ENCODE measurements at places on chromosomes 6 and 20.

DNA sequence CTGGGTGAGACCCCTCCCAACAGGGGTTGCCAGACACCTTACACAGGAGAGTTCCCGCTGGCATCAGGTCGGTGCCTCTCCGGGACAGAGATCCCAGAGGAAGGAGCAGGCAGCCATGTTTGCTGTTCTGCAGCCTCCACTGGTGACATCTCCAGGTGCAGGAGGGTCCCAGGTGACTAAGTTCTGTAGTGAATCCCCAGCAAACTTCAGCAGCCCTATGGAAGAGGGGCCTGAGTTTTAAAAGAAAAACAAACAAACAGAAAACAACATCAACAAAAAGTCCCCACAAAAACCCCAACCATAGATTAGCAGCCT lies 515.1 kb downstream of the FRK start:
- DNase-seq, result no peak

DNA sequence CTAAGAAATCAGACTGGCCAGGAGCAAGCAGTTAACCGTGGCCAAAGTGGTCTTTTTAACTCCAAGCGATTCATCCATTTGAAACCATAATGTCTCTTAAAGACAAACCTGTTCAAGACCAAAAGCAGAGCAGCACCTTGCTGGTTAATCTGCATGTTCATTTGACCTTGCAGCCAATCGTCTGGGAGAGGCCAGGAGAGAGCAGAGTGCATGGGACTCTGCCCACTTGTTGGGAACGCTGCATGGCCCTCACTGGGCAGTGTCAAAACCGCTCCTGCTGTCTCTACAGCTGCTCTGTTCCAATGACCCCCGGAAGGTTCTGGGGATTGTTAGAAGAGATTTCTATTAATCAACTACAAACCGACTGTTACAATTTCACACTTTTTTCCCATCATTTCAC lies 79.6 kb downstream of the OLIG3 start:
- no peak for DNase-seq

DNA sequence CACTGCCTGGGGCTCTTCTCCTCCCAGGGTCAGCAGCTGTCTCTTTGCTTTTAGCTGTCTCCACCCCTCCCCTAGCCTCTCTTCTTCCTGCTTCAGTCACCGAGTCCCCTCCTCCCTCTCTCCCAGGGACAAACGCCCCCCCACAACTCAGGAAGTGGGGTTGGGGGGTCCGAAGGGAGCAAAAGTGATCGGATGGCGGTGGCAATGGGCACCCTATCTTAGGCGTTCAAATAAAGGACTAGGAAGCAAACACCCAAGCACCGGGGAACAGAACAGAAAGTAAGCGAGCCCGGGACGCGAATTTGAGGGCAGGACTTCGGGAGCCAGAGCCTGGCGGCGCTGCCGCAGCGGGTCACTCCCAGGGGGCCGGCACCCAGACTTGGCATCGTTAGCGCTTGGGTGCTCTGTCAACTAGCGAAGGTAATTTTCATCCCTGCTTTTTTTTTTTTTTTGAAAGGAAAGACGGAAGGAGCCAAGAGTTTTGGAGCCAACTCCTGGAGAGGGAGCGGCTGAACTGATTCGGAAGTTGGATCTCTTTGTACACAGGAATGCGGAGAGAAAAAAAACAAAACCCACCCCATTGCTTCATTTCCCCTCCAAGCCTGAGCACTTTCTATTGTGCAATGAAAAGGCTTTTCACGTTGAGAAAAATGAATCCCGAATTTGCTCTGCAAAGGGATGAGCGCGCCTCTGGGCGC lies 815 bp upstream of the ITPR3 start:
- DNase-seq, result no peak

- DNase-seq, result no peak
Observed at GRCh38 chr6:90573624-90574023, 13.2 kb downstream of the MAP3K7 start.

DNA sequence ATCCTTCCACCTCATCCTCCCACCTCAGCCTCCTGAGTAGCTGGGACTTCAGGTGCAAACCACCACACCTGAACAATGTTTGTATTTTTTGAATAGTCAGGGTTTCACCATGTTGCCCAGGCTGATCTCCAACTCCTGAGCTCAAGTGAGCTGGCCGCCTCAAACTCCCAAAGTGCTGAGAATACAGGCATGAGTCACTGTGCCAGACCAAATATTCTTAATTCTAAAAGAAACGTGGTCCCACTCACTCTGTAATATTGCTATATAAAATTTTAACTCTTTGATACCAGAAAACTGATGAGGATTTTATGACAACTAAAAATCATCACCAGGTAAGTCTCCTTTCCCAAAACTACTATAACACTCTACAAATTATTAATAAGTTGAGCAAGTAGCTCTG lies 716.8 kb upstream of the GJE1 start:
- DNase-seq, result no peak

- DNase-seq, result no peak
Observed at GRCh38 chr6:169173532-169174268, 79.9 kb downstream of the THBS2 start.

DNA sequence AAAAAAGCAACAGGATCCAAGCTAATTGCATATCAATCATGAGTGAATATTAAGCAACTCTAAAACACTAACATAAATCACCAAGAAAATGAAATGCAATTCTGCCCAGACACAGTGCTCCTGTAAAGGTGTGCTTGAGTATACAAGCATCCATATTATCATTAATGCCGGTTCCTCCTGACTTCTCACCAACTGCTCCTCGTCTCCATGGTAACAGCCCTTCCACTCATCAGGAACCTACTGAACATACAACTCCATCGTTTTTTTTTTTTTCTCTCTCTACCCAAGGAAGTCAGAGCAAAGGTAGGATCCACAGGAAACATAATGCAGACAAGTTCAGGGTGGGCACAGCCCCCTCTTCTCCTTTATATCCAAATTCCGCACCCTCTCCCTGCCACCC lies 12.4 kb downstream of the GABBR1 start:
- no peak for DNase-seq

- DNase-seq, result no peak
Observed at GRCh38 chr6:79787626-79788025, 156.5 kb downstream of the SH3BGRL2 start.

- no peak for DNase-seq
Observed at GRCh38 chr20:13342469-13343242, 121.6 kb downstream of the ISM1 start.

DNA sequence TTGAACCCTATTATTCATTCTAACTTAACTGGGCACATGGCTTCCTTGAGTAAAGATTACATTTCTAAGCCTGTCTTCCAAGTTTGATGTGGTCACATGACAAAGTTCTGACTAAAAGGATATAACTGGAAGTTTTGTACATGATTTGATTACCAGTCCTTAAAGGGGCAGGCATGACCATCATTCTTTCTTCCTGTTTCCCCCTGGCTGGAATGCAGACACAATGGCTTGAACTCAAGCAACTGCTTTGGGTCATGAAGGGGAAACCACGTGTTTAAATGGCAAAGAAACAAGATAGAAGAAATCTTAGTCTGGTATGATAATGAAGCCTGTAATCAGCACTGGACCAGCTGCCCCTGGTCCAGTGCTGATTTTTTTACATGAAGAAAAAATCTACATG lies 15.6 kb upstream of the SHLD1 start:
- no peak for DNase-seq

DNA sequence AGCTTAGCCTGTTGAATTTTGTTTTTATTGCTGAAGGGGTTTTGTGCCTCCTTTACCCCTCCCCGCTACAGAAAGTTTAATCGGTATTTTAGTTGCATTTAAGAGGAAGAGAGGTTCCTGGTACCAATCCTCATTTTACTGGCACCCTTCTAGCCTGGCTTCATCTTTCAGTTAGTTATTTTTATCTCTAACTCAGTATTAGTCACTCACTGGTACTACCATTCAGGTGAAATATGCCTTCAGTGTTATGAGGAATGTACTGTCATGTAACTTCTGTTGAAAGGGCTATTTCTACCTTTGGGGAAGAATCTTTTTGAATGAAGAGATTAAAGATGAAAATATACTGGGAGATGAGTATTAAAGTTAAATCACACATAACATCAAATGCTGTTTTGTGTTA lies 211.8 kb downstream of the CDKAL1 start:
- DNase-seq, result no peak

DNA sequence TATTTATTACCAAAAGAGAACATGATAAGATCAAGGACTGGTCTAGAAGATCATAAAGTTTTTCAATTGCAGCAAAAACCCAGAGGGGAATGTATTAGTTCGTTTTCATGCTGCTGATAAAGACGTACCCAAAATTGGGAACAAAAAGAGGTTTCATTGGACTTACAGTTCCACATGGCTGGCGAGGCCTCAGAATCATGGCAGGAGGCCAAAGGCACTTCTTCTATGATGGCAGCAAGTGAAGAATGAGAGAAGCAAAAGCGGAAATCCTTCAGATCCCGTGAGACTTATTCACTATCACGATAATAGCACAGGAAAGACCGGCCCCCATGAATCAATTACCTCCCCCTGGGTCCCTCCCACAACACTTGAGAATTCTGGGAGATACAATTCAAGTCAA lies 57.7 kb upstream of the HIVEP2 start:
- no peak for DNase-seq

DNA sequence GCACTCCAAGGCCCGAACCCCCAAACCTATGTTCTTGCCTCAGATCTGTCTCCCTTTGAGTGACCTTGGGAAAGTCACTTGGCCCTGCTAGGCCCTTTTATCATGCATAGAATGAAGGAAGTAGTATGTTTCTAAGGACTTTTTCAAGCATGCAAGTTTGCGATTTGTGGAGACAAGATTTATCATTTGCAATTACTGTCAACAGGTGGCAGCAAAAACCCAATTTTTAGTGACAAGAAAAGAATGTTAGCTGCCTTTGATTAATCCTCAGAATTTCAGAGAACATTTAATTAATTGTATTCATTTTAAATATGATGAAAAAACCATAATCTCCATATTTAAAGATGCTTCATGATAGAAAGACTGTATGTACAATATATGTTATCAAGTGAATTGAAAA lies 28.3 kb upstream of the PREP start:
- peak; percentile 24 for DNase-seq

- DNase-seq, result no peak
Observed at GRCh38 chr20:59678288-59678687, 73.9 kb downstream of the PHACTR3 start.

DNA sequence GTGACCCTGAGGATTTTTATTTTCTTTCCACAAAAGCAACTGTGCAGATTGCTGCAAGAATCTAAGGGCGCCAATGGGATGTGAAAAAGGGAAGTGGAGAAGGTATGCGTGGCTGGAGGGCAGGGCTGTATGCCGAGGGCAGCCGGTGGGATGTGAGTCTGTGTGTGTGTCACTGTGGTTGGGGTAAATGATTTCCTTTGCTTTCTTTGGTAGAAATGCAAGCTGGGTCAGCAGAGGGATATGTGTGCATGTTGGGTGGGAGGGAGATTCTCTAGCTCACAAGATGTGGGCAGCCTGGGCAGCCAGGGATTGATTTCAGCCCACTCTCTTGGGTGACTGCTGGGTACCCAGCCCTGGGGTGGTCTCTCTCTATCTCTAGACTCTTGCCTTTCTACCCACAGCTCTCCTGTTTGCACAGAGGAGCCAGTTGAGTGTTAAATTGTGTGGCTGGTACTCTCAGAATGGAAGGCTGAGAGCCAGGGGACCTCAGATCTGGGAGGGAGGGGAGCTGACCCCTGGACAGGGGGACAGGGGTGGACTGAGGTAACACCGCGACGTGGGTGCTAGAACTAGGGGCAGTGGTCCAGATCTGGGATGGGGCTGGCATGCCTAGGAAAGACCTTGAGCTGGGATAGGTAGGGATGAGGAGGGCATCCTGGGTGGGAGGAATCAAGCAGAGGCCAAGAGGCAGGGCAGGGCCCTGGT lies 136.8 kb upstream of the RNF24 start:
- DNase-seq, result no peak

DNA sequence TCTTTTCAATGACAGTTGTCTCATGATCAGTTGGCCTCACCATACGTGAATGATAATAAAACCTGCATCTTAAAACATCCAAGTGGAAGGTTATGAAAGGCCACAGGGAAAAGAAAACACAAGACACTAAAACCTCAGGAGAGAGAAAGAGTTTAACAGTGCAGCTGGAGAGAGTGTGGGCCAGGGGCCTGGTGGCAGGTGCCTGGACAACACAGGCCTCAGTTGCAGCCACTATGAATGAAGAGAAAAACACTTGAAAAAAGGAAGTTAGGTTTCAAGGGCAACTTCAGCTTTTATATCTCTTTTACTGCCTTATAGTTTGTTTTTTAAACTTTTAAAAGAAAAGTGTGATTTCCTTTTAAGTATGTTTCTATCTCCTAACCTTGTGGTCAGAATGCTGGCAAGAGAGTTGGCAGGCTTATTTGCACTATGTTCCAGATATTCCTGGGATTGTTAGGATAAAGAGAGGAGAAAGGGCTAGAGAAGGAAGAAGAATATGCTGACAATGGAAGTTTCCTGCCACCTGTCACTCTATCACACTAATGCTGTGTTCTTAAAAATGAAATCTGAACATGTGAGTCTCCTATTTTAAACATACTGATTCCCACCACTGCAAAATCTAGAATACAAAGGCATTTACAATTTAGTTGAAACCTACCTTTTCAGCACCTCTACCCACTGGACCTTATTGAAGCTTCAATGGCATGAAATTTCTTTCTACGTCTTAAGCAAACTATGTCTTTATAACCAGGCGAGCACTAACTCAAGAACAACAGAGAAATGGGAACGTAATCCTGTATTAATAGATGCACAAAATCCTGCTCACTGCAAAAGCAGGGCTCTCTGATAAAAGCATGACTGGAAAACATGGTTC lies 222.4 kb downstream of the CD83 start:
- no peak for DNase-seq

Measured in GM12864 (cell line).